ENCODE measurements at places on chromosomes 2 and 18.

- no peak for DNase-seq
Observed at GRCh38 chr18:74775239-74775638, 177.6 kb downstream of the ZNF407 start.

GRCh38 chr2:20532634-20533437, 86.0 kb downstream of the RHOB start:
- DNase-seq: peak; percentile 35

DNA sequence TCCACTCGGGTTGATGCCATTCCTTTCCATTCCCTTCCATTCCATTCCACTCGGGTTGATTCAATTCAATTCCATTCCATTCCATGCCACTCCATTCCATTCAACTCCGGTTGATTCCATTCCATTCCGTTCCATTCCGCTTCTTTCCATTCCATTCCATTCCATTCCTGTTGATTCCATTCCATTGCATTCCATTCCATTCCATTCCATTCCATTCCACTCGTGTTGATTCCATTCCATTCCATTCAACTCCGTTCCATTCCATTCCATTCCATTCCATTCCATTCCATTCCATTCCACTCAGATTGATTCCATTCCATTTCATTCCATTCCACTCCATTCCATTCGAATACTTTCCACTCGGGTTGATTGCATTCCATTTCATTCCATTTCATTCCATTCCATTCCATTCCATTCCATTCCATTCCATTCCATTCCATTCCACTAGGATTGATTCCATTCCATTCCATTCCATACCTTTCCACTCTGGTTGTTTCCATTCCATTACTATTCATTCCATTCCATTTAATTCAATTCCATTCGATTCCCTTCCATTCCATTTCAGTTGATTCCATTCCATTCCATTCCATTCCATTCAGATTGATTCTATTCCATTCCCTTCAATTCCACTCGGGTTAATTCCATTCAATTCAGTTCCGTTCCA, 1141.8 kb downstream of the RPIA start:
- DNase-seq: no peak

- no peak for DNase-seq
Observed at GRCh38 chr2:127081826-127082633, 24.9 kb downstream of the BIN1 start.

DNA sequence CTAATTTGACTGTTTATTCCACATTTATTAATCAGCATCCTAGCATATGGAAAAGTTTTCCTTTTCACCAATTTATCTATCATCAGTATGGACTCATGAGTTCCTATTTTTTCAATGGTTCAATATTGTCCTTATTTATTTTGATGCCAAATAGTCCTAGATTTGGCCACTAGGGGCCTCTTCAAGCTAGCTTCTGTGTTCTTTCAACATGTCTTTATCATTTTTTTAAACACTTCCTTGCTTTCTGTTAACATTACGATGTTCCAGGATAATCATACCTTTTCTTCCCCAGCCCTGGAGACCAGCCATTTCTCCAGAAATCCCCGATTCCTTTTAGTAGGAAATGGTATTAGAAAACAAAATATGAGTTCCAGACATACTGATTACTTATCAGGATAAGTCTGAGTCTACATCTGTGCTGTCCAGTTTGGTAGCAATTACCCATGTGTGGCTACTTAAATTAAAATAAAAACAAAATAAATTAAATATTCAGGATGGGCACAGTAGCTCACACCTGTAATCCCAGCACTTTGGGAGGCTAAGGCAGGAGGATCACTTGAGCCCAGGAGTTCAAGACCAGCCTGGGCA, 70.6 kb downstream of the RPE start:
- peak; percentile 9 for DNase-seq

DNA sequence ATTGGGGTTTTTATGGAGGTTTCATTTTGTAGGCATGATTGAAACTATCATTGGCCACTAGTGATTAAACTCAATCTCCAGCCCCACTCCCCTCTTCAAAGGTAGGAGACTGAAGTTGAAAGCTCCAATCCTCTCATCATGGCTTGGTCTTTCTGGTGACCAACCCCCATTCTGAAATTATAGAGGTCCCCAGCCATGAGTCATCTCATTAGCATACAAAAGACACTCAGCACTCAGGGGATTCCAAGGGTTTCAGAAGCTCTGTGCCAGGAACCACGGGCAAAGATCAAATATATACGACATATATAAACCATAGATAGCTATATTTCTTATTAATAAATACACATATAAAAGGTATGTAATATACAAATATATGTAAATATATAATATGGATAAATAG, 256.0 kb upstream of the POU3F3 start:
- no peak for DNase-seq

GRCh38 chr2:78984386-78984785, 41.1 kb upstream of the REG3G start:
- DNase-seq: no peak

DNA sequence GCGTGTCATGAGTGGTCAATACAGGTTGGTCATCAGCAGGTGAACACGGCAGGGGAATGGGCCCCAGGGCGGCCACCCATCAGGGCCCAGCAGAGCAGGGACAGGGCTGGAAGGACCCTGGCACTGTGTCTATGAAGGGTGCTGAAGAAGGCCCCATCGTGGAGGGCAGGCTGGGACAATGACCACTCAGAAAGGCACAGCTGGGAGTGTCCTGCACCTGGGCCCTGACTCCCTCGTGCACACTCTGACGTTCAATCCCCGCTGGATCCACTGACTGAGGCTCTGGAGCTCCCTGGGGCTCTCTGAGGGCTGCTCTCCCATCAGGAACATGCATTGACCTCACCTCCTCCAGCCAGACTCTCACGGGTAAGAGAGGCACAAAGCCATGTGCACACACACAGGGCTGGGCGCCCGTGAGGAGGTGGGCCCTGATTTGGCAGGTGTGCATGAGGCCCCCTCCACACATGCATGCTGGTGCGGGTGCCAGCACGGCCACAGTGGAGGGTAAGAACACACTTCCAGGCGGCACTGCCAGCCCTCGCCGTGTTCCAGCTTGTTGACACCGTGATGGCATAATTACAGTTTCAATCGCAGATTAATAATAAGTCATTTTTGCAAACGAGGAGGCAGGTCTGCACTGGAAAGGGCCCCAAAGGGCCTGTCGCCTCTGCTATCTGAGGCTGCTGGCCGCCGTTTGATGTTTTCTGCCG, 58.5 kb downstream of the SMAD7 start:
- no peak for DNase-seq

- no peak for DNase-seq
Observed at GRCh38 chr18:58527285-58527951, 101.5 kb downstream of the ALPK2 start.

GRCh38 chr18:59593291-59593717, 103.9 kb downstream of the CCBE1 start:
- no peak for DNase-seq

DNA sequence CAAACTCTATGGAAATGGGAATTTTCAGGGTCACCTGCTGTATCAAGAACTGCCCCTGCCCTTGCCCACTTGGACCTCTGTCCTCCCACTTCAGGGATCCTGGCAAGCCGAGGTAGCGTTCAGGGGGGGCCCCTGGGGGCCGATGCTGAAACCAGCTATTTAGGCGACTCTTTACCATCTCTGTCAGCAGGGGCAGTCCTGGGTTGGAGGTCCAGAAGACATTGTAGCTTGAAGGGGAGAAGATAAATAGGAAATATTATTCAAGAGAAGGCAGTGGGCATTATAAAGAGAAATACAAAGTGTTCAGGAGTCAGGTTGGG, 2.4 kb downstream of the MOGS start:
- no peak for DNase-seq

DNA sequence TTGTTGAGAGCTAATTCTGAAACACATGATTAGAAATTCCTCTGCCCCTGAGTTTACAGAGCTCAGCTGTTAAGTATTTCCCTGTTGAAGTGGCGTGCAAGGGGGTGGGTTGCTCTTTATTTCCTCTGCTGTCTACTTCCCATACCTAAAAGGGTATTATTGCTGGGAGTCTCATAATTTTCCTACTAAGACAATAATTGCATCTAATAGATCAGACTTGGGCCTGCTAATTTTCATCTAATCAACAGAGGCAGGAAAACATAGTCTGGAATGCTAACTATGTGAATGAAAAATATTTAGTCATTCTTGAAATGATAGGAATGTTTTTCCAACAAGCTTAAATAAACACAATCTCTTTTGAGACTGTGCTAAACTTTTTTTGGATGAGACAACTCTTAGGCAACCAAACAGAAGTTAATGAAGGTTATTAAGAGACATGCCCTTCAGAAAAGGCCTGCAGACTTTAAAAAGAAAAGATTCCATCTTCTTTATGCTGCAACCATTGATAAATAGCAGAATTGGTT, 111.4 kb downstream of the FEZ2 start:
- no peak for DNase-seq

- no peak for DNase-seq
Observed at GRCh38 chr2:130371723-130372054, 15.8 kb downstream of the PTPN18 start.

- DNase-seq: no peak
Observed at GRCh38 chr18:49756671-49757362, 56.5 kb downstream of the ACAA2 start.

DNA sequence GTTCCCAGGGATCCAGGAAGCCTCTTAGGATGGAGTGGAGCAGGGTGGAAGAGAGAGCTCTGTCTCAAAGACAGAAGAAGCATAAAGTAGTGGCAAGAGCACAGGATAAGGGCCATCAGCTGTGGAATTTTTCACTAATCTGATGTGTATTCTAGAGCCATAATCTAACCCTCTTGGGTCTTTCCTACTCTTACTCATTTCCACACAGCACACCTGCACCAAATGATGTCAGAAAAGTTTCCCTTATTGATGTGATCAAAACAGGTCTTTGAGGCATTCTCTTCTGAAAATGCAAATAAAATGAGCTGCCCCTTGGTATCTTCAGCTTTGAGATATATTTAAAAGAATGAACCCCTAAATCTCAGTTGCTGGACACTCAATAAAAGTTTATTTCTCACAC, 415.1 kb upstream of the CHST9 start:
- no peak for DNase-seq

DNA sequence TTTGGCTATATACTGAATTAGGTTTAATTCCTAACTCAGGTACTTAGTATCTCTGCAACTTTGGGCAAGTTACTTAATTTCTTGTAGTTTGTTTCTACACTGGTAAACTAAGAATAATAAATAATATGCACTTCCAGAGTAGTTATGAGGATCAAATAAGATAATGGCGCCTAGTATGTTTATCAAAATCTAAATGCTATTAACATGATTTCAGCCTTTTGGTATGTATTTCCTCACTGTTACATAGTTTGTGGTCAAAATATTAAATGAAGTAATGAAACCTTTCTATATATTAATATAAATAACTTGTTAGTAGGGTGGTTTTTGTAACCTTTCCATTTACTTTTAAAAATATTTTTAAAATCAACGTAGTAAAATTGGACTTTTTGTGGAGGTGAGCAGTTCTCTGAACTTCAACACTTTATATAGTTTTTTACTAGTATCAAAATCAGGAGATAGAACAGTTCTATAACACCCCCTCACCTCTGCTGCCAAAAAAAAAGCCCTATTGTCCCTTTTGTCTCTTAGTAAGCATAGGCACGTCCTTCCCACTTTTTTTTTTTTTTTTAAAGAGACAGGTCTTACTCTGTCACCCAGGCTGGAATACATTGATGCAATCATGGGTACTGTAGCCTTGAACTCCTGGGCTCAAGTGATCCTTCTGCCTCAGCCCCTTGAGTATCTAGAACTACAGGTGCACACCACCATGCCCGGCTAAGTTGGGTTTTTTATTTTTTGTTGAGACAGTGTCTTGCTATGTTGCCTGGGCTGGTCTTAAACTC, 44.8 kb downstream of the RAB3GAP1 start:
- no peak for DNase-seq

DNA sequence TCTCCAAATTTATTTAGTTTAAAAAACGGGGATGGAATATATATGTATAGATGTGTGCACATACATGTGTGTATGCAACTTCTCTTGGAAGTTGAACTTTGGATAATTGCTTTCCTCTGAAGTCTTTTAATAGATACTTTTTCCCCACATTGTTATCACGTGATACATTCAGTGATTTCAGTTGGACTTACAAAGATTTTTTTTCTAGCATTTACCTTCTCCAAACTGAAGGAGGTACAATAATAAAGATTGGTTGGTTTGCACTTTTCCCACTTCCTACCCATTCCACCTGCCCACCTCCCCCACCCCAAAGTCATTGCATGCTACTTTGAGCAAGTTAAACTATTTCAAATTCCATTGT, 206.1 kb upstream of the FSHR start:
- DNase-seq: no peak

DNA sequence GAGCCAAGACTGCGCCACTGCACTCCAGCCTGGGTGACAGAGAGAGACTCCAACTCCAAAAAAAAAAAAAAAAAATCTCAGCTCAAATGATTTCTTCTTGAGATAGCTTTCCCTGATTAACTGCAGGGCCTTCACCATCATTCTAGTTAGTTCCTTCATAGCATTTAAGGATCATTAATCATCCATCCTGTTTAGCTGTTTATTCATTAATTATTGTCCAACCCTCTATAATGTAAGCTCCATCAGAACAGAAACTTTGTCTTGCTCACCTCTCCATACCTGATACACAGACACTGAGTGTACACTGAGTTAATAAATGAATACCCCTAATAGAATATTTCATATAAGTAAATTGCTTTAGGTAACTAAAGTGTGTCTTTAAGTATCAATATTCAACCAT, 42.2 kb upstream of the ENOSF1 start:
- DNase-seq: no peak

DNA sequence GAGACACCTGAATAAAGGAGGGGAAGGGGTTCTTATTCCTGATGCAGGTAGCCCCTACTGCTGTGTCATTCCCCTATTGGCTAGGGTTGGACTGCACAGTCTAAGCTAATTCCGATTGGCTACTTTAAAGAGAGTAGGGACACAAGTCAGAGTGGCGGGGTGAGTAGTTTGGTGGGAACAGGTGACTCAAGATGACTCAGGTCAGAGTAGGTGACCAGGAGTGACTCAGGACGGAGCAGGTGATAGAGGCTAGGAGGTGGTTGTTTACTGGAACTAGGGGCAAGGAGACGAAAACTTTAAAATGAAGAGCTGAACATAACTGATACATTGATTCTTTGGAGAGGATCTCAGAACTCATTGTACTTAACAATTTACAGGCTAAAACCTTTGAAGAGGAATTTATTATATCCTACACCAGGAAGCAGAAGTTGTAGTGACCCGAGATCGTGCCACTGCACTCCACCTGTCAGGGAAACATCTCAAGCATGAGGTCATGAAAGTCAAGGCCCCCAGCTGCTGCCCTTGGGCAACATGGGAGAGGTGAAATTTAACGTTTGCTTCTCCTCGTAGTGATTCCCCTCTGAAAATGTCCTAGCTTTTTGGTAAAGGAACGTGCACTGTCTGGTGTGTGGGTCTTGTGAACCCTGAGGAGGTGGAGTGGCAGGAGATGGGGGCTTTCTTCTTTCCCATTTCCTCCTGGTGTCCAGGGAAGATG, 4.5 kb upstream of the CYP27A1 start:
- no peak for DNase-seq

- DNase-seq: no peak
Observed at GRCh38 chr2:212097001-212097400, 441.6 kb downstream of the ERBB4 start.
